Mucosa of gallbladder (tissue), 1 donor: ENCODE measurements at places on chromosomes 7 and 10. TPM values are rescaled to one million over a fixed set of nuclear protein-coding genes. Genes with fewer than 3 reads are reported as not detected.

DNA sequence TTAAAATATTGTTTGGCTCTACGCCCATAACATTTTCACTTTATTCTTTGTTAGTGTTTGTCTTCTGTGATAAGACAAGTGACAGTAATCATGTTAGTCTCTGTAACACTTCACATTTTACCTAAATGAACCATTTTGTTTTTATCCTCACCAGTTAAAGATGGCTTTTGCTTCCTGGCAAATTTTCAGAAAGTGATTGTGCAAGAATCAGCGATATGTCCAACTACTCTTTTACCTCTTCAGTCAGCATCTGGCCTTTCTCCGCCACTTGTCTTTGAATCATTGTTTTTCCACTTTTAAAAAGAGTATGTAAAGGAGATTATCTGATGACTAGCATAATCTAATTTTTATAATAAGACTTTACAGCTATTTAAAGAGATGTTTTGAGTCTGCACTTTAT is 3.5 kb downstream of the DGKB start:
- DNase-seq, result no peak

DNA sequence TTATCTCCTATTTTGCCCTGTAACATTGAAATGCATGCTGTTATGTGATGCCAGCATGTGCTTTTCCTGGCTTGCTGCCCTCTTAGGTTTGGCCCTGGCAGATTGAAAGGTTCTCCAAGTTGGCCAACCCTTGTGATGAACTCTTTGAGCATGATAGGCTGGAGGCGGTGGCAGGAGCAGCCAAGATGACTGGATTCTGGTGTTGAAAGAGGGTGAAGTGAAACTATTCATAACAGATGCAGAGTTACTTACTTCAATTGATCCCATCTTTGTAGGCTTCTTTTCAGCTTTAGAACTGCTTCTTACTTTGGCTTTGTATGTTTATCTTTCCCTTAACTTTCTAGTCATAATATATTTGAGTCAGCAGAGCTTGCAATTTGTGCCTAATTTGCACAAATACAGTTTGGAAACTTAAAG is 57.6 kb downstream of the BICC1 start:
- DNase-seq, result peak; percentile 48

- no peak for DNase-seq
Measured at GRCh38 chr10:119461923-119462322, 80.6 kb downstream of the RGS10 start.

GRCh38 chr10:130817046-130817624 is 494.4 kb downstream of the TCERG1L start:
- DNase-seq, result peak; percentile 3

- DNase-seq, result no peak
Measured at GRCh38 chr7:66869660-66870450, 51.2 kb upstream of the TMEM248 start.

DNA sequence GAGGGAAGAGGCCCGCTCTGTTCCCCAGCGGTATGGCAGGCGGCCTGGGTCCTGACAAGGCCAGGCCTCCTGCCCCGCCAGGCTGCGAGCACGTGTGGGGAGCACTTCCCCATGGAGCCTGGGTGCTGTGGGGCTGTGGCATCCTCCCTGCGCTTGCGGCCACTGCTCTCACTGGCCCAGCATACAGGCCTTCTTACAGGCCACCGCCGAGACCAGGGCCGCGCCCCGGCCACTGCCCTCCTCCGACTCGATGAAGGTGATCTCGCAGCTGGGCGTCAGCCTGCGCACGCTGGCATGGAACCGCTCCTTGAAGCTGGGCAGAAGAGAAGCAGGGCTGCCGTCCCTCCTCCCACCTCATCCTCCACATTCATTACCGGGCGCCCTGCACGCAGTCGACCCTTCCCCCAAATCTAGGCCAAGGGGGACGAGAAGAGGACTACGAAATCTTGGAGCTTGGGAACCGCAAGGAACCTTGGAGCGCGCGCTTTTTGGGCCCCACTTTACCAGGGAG is 3.9 kb upstream of the MYL7 start:
- no peak for DNase-seq

DNA sequence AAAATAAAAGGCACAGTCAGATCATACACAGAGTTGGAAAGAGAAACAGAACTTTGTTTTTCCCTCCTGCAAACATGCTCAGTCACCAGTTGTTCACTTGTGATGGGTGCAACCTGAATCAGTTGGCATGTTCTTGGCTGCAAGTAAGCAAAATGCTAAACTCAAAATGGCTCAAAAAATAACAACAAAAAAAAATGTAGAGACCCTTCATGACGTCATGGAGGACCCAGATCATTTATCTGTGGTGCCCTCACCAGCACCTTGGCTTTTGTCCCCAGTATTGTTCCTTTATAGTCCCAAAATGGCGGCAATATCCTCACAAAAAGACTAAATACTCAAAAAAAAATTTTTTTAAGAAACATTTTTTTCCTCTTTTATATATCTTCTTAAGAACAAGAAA is 112.4 kb downstream of the CABCOCO1 start:
- no peak for DNase-seq

DNA sequence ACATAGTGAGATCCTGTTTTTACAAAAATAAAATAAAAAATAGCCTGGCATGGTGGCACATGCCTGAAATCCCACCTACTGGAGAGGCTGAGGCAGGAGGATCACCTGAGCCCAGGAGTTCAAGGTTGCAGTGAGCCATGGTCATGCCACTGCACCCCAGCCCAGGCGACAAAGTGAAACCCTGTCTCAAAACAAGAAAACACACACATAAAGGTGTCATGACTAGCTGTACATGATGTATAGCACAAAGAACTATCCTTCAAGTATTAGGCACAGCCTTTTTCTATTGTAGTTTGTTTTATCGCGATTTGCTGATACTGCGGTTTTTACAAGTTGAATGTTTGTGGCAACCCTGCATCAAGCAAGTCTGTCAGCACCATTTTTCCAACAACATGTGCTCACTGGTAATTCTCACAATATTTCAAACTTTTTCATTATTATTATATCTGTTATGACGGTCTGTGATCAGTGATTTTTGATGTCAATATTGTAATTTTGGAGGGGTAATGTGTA is 11.5 kb upstream of the SNX13 start:
- no peak for DNase-seq

DNA sequence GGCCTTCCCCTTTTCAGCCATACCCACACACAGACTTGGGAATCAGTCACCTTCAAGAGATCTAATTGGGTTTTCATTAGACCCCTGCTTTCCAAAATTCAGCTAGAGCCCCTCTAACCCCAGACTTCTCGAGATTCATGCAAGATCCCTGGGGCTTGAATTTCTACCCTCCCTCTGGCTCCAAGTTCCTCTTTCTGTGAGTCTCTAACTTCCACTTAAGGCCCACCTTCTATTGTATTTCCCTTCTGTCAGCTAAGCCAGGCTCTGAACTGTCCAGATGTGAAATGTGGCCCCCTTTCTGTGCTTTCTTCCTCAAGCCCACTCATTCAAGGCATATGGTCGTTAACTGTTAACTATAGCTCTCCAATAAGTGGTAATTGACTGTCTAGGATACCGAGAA is 132.2 kb downstream of the ZNF365 start:
- DNase-seq, result no peak

PHYHIPL gene
- total RNA-seq, result 0.20 TPM

PRKRIP1 gene
- 22.6 TPM for total RNA-seq

SAMD9 gene
- 12.8 TPM for total RNA-seq

RBM20 gene
- 1.4 TPM for total RNA-seq

SYT15B gene
- total RNA-seq, result 0.23 TPM

ASZ1 gene
- total RNA-seq, result not detected

TEX47 gene
- total RNA-seq, result not detected

HOXA9 gene
- total RNA-seq, result 0.17 TPM
